ENCODE measurements at places on chromosomes 12 and 14.

- H3K4me1 ChIP-seq, result peaks cover 1% of the 10 kb centered on the region
- H3K4me3 ChIP-seq, result no peak overlapping the region
- H3K27me3 ChIP-seq, result no peaks in the 10 kb centered on the region
- H3K27ac ChIP-seq, result no peak overlapping the region
- H3K36me3 ChIP-seq, result no peaks in the 10 kb centered on the region
Observed at GRCh38 chr12:71191509-71192196, 33.9 kb upstream of the TSPAN8 start.

DNA sequence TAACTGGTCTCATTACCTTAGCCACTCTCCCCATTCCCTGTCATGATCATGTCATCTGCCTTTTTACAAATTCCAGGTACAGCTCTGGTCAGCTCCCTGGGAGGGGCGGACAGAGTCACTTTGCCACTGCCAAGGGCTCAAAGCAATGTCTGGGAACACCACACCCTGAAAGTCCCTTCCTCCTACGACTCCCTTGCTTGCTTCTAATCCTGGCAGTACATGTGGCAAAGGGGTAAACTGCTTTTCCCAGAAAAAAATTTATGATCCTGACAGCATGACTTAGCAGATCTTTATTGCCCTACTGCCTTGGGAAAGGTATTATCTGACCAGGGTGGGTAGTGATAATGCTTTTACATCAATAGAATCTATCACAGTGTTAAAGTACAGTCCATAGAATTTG, 376.0 kb upstream of the PDE3A start:
- H3K4me3 ChIP-seq, result no peak overlapping the region
- no peak for DNase-seq
- no peaks in the 10 kb centered on the region for H3K27me3 ChIP-seq
- no peaks in the 10 kb centered on the region for H3K36me3 ChIP-seq
- H3K27ac ChIP-seq, result no peak overlapping the region

- no peaks in the 10 kb centered on the region for H3K36me3 ChIP-seq
- peak; percentile 3 for DNase-seq
- H3K27me3 ChIP-seq, result no peaks in the 10 kb centered on the region
- no peak overlapping the region for H3K27ac ChIP-seq
- H3K4me3 ChIP-seq, result no peak overlapping the region
Observed at GRCh38 chr14:87052646-87053225, 940.2 kb downstream of the GALC start.

GRCh38 chr14:92710001-92710341, 38.5 kb downstream of the LGMN start:
- peaks cover 2% of the 10 kb centered on the region for H3K36me3 ChIP-seq
- no peak for DNase-seq
- no peak overlapping the region for H3K4me3 ChIP-seq
- no peaks in the 10 kb centered on the region for H3K4me1 ChIP-seq

DNA sequence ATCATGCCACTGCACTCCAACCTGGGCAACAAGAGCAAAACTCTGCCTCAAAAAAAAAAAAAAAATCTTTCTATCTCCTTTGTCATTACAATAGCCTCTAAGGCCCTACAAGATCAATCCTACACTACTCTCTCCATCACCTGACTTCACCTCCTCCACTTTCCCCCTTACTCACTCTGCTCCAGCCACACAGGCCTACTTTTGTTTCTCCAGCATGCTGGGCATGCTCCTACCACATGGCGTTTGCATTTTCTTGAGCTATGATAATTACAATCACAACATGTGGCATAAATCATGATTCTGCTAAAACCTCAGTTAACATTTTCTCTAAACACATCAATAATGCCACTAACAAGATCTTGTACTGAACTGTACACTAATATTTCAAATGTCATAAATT, 7.8 kb downstream of the PPP1R13B start:
- H3K27ac ChIP-seq, result no peak overlapping the region
- no peak for DNase-seq
- no peaks in the 10 kb centered on the region for H3K4me1 ChIP-seq
- no peaks in the 10 kb centered on the region for H3K36me3 ChIP-seq
- H3K27me3 ChIP-seq, result no peaks in the 10 kb centered on the region

GRCh38 chr14:55892906-55893305, 225.3 kb upstream of the PELI2 start:
- H3K27me3 ChIP-seq, result no peaks in the 10 kb centered on the region
- no peak for DNase-seq
- H3K4me3 ChIP-seq, result no peak overlapping the region
- H3K36me3 ChIP-seq, result no peaks in the 10 kb centered on the region
- no peak overlapping the region for H3K27ac ChIP-seq

- peaks cover 89% of the 10 kb centered on the region for H3K27me3 ChIP-seq
- DNase-seq, result no peak
- H3K27ac ChIP-seq, result no peak overlapping the region
- H3K36me3 ChIP-seq, result no peaks in the 10 kb centered on the region
- no peak overlapping the region for H3K4me3 ChIP-seq
Observed at GRCh38 chr12:54009171-54010052, 627 bp downstream of the HOXC8 start.

DNA sequence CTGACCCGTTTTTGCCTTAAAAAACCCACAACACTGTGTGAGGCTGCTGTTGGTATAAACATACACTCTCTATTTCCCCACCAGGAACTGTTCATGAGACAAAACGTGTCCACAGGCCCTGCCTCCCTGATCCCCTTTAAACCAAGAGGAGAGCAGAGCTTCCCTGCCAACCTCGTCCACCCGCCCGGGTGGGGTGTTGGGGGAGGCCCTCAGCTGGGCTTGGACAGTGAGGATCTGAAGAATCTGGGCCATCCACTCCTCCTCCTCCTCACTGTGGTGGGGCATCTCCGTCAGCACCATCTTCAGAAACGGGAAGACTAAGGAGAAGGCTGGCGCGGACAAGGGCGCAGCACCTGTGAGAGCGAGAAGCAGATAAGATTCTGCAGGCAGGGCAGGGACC, 36.8 kb downstream of the GCN1 start:
- H3K36me3 ChIP-seq, result peaks cover 47% of the 10 kb centered on the region
- no peaks in the 10 kb centered on the region for H3K4me1 ChIP-seq
- no peak for DNase-seq
- H3K27me3 ChIP-seq, result no peaks in the 10 kb centered on the region
- H3K27ac ChIP-seq, result no peak overlapping the region
- H3K4me3 ChIP-seq, result no peak overlapping the region

DNA sequence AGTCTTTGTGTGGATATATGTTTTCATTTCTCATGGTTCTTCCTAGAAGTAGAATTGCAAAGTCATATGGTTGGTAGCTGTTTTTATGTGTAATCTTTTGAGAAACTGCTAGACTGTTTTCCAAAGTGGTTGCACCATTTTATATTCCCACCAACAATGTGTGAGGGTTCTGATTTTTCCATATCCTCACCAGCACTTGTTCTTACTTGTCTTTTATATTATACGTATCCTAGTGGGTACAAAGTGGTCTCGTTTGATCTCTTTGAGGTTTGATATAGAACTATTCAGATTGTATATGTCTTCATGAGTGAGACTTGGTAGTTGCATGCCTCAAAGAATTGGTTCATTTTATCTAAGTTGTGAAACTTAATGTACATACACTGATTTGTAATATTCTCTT, 91.3 kb downstream of the BEGAIN start:
- H3K27ac ChIP-seq, result no peak overlapping the region
- no peaks in the 10 kb centered on the region for H3K27me3 ChIP-seq
- no peak for DNase-seq
- no peaks in the 10 kb centered on the region for H3K36me3 ChIP-seq
- H3K4me1 ChIP-seq, result no peaks in the 10 kb centered on the region

All from mesendoderm (in vitro differentiated cells).